CD4-positive, alpha-beta T cell treated with Interleukin-6 at 100 ng/mL for 8 hours (primary cell): ENCODE measurements at places on chromosomes 1 and 21.
A peak's percentile ranks its signal among the peaks of the same experiment; 100 is the strongest.

DNA sequence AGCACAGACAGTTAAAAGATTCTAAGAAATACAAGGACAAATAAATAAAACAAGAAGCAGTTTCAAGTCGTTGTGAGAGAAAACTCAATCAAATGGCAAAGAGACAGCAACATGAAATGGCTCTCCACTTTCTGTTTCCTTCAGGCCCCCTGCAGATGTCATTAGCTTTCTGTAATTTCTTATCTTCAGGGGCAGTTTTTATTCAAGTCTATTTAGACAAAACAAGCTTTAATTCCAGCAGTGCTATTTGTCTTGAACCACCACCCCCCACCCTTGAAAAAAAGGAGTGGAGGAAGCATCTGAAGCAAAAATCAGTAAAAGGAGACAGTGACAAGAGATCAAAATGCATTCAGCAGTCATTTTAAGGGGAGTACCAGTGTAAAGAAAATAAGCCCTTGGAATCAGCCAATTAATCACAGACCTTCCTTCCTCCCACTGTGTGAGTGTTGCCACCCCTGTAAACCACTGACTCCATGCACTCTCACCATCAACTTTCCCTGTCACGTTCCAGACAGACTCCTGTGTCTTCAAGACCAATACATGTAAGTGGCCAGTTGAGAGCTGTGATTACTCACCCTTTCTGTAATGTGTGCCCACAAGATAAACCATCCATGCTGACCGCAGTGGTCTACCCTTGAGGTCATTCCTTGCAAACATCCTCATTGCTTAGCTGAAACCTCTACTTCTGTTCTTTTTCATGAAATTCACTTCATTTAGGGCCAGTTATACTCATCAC is 136.1 kb upstream of the HOOK1 start:
- DNase-seq, result no peak

DNA sequence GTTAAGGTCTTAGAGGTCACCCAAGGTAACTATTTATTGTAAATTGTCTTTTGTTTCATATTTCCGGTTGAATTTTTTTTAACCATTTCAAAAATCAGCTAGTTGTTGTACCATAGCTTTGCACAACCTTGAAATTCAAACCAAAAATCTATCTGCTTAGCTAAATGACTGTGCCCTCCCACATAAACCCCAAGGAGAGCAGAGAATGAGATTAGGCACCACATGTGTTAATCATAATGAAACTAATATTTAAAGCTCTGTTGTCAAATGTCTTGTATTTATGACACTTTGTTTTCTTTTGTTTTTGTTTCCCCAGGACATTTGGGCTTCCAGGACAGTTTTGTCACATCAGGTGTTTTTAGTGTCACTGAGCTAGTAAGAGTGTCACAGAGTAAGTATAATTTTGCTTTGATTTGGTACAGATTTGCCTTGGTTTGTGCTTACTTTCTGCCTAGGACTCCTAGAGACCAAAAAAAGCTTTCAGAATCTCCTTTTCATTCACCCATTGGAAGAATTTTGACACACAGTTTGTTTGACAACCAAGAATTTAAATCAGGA is 249.9 kb downstream of the NFIA start:
- no peak for DNase-seq

DNA sequence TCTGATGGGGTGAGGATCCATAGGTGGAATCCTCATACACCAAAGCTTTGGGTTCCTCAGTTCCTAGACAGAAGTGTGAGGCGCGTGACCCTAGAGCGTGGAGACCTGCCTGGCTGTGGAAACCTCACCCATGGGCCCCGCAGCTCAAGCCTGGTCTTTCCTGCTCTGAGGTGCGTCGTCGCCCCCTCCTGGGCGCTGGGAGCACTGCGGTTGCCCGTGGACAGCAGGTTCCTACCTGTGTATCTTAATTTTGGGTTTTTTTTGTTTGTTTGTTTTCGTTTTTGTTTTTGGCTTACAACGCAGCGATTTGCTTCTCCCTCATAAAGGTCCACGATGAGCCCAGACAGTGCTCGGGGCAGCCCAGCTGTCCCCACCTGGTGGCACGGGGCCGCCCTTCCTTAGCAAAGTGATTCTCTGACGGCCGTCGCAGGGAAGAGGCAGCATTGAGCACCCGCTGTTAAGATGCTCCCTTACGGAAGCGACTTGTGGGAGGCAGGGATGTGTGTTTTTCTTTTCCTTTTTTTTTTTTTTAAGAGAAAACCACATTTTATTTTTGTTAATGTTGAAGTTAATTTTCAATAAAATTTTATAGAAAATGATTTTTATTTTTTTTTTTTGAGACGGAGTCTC is 36.5 kb upstream of the TRAPPC10 start:
- DNase-seq, result peak; percentile 76

GRCh38 chr1:100847361-100848082 is 47.1 kb downstream of the EXTL2 start:
- DNase-seq, result no peak

GRCh38 chr1:70202173-70202758 is 3.1 kb downstream of the LRRC40 start:
- DNase-seq, result no peak

DNA sequence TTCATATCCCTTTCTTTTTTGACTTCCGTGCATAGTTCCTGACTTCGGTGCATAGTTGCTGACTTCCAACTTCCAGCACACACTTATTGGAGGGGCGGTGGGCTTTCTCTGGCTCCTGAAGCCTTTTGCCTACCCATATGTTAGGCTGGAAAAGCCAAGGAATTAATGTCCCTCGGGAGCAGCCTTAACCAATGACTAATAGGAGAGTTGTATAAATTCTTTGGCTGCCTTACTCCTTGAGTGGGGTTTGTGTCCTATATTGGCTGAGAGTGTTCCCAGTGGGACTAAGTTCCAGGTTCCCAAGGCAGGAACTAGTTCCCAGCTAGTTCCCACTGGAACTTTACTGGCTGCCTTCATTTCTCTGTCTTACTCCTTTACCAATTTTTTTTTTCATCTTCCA is 105.7 kb downstream of the ZNF326 start:
- DNase-seq, result no peak

GRCh38 chr1:20233394-20233793 is 47.1 kb upstream of the PLA2G2C start:
- DNase-seq, result no peak

GRCh38 chr1:47403321-47403910 is 12.7 kb upstream of the FOXE3 start:
- no peak for DNase-seq

- no peak for DNase-seq
These were observed 51.1 kb downstream of the GLIS1 start for GRCh38 chr1:53687901-53688300.

- no peak for DNase-seq
These were observed 18.6 kb downstream of the ACTL8 start for GRCh38 chr1:17773591-17774326.

GRCh38 chr21:35088319-35088771 is 39.2 kb upstream of the RUNX1 start:
- DNase-seq, result no peak

DNA sequence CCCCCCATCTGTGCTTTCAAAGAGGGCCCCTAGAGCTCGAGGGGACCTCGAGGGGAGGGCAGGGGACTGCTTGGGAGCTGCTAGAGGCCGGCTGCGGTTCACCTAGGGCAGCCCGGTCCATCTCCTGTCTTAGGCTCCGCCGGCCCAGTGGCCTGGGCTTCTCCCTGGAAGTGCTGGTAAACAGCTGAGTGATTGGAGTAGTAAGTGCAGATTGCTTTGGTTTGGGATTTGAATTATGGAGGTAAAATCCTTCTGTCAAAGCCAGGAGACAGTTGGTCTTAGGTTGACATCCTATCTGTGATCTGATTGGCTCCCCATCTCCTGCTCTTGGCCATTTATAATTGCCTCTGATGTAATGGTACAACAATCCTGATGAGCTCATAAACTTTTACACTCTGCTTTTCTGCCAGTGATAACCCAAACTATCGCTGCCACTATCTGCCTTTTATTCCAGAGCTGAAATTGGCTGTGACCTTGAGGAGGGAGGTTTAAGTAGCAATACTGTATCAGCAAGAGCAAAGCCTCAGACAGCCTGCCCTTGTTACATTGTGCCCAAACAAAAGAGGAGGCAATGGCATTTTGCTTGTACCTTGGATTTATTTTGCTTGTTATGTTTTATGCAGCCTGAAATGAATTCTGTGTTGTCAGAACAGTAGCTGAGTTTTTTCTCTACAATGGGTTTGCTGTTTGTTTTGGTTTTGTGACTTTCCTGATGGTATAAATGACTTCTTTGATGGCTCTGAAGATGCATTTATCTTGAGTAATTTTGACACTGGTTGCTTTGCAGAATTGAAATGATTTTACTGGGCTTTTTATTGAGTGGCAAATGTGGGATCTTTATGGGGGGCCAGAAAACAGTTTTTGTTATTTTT is 2.4 kb downstream of the ARID1A start:
- DNase-seq, result peak; percentile 68
